ENCODE measurements at places on chromosomes 4 and X.
A peak's percentile ranks its signal among the peaks of the same experiment; 100 is the strongest.

DNA sequence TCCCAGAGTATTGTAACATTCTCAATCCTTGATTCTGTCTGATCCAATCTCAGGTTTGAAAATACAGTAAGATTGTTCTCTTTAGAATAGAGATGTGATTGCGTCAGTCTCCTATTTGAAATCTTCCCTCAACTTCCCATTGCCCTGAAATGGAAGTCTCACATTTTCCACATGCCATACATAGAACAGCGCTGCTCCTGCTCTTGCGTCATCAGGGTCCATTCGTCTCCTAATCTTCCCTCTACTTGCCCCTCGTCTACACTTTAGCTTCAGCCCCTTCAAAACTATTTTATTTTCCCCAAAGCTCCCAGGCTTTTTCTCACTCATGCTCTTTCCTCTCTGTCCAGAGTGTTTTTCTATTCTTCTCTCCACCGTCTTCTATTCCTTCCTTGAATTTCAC is 301.7 kb upstream of the MAGEB2 start:
- peak; percentile 7 for DNase-seq

DNA sequence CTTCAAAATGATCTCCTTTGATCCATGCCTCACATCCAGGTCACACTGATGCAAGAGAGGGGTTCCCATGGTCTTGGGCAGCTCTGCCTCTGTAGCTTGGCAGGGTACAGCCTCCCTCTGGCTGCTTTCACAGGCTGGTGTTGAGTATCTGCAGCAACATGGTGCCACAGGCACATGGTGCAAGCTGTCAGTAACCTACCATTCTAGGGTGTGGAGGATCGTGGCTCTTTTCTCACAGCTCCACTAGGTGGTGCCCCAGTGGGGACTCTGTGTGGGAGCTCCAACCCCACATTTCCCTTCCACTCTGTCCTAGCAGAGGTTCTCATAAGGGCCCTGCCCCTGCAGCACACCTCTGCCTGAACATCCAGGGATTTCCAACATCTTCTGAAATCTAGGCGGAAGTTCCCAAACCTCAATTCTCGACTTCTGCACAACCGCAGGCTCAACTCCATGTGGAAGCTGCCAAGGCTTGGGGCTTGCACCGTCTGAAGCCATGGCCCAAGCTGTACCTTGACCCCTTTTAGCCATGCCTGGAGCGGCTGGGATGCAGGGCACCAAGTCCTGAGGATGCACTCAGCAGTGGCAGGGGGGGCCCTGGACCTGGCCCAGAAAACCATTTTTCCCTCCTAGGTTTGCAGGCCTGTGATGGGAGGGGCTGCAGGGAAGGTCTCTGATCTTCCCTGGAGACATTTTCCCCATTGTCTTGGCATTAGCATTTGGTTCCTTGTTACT is 137.8 kb upstream of the NUDT6 start:
- DNase-seq, result no peak

DNA sequence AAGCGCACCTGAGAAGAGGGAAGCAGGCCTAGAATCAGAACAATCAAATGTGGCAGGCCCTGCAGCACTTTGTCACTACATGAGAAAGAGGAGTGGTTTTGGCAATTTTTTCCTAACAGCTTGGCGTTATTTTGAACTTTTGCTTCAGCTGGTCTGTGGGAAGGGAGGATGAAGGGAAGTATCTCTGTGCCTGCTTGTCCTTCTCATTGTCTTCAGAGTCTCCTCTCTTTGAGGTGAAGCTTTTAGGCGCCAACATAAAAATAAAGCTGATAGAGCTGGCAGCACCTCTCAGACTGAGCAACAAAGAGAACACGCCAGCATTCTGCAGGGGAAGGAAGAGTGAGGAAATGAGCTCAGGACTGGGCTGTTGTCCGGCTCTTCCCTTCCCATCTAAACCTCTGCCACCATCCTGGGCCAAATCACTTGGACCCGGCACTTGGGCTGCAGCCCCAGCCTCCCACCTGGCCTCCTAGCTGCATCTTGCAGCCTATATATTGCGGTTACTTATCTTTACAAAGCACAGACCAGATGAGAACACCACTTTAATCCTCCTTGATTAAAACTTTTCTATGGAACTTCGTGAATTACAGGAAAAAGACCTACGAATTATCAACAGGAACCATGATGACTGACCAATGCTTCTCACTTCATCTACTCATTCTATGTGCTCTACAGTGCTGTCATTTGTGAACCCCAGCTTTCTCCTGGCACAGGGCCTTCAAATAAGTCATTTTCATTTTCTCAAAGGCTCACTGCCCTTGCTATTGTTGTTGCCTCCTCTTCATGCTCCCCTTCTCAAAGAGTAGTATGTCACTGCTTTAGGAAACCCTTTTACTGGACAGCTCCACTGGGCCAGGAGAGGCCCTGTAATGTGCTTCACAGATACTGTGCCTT is 476.4 kb upstream of the HS3ST1 start:
- no peak for DNase-seq

DNA sequence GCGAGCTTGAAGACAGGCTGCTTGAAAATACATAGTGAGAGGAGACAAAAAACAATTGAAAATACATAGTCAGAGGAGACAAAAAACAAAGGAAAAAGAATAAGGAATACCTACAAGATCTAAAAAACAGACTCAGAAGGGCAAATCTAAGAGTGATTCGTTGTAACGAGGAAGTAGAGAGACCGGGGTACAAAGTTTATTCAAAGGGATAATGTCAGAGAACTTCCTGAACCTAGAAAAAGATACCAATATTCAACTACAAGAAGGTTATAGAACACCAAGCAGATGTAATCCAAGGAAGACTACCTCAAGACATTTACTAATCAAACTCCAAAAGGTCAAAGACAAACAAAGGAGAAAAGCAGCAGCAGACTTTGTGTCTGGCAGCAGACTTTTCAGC is 165.6 kb downstream of the NEK1 start:
- no peak for DNase-seq

DNA sequence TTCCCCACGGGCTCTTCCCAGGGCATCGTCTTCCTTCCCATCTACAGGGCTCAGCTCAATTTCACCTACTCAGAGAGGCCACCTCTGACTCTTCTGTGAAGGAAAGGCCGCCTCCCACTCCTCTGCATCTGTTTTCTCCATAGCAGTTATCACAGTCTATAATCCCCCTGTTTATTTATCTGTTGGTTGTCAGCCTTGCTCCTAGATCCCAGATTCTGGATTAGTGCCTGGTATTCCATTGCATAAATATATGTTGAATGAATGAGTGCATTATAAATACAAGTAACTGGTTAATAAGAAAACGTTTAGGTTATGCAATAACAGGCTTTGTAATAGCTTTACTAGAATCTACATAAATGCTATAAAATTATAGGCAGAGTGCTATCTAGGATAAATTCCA is 52.9 kb downstream of the NSG1 start:
- DNase-seq, result no peak

DNA sequence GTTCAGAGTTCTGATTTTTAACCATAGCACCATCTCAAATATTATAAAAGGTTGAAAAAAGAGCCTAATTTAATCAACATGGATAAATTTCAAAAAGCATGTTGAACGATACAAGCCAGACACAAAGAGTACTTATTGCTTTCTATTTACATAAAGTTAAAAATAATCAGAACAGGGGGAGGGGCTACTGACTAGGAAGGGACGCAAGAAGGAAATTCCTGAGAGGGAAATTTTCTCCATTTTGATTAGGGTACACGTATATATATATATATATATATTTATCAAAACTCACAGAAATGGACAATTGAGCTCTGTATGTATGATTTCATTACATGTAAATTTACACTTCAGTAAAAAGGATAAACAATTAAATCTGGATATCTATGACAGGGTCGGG is 482 bp upstream of the MBTPS2 start:
- DNase-seq, result peak; percentile 14

GRCh38 chr4:159764343-159764952 is 661.6 kb downstream of the RAPGEF2 start:
- peak; percentile 78 for DNase-seq

DNA sequence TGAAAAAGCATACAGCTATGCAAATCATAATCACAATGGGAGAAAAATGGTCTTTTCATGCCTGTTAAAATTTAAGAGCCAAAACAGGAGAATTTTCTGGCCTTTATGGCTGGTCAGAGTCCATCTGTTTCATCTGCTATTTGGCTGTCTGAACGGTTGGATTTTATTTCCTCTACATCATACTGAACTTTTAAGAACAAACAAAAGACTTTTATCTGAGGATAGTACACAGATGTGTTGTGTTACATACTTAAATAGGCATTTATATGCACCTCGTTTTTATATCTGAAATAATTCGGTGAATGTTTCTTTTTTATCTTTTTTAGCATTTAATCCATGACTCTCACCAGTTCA is 18.0 kb upstream of the WWC2 start:
- no peak for DNase-seq

GRCh38 chrX:47623540-47624027 is 3.9 kb upstream of the SYN1 start:
- peak; percentile 77 for DNase-seq

DNA sequence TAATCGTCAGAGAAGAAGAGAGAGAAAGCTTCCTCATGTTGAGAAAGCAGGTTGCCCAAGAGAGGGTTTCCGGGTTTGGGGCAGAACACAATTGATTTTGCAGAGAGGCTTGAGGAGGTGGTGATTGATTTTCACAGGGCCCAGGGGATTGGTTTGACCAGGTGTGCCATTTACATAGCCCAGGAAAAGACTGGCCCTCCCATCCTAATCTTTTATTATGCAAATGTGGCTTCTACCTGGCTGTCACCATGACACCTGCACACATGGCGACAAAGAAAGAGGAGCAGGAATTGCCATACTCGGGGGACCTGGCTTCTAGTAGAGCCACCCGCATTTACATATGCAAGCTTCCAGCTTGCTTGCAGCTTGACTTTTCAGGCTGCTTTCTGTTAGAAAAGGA is 405.3 kb downstream of the PPP4R3C start:
- no peak for DNase-seq

DNA sequence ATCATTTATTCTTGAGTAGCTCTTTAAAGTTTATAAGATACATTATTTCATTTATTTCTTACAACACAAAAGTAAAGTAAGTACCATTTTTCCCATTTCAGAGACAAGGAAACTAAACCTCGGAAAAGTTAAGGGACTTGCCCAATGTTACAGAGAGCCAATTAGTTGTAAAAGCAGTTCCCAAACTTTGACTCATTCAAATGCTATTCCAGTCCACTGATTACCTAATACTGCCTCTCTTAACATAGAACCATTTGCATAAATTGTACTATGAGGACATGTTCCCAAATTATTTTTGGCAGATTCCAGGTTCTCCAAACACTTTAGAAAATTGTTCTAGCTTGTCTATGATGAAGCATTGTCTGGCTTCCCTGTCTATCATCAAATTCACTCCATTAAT is 45.6 kb upstream of the GRIA3 start:
- DNase-seq, result peak; percentile 44

DNA sequence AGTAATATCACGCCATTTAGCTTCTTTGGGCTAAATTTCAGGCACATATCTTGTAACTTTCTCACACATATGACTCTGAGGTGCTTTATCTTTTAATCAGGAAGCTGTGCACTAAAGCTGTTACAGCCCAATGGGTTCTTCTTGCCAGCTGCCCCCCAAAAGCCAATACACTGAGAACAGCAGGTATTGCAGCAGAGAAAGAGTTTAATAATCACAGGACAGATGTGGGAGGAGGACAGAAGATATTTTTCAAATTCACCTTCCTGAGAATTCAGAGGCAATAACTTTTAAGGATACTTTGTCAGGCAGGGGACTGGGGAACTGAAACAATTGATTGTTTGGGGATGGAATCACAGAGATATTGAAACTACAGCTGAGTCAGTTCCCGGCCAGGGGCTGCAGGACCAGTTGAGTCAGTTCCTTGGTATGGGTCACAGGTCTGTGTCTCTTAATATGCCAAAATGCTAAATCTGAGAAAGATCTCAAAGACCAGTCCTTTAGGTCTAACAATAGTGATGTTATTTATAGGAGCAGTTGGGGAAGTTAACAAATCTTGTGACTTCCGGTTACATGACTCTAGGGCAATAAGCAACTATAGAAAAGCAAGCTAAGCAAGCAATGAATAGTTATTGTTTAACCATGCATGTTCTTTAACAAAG is 28.1 kb downstream of the DDIT4L start:
- no peak for DNase-seq

GRCh38 chr4:40421839-40422708 is 86.9 kb downstream of the CHRNA9 start:
- DNase-seq, result no peak

- DNase-seq, result no peak
Measured at GRCh38 chrX:14673236-14673635, 143.9 kb downstream of the GLRA2 start.

DNA sequence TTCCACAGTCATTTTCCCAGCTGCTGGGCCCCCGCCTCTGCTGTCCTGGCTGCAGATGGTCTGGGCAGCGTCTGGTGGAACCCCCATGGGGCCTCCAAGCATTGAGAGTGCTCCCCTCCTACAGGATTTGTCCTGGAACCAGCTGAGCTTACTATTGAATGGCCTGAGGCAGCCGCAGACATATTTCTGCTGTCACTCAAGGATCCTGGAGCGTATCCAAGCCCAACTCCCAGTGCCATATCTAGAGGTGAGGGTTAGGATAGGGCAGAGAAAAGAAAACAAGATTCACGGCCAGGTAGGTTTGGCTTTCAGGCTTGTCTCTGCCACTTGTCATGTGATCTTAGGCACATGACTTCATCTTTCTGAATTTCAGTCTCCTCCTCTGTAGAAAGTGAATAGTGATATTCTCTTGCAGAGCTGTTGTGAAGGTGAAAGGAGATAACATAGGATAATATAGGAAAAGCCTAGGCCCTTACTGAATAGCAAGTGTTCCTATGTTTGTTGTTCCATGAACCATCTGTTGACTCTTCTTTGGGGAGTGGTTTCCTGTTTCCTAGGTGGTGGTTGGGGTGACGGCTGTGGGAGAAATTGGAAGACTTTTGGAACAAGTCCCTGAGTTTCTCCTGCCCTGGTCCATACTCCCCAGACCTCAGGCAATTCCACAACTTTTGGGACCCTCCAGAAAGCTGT is 52.3 kb downstream of the SEPSECS start:
- DNase-seq, result no peak

- DNase-seq, result no peak
Measured at GRCh38 chrX:1528186-1528883, 8.7 kb downstream of the P2RY8 start.

GRCh38 chrX:45454290-45454689 is 253.6 kb upstream of the DIPK2B start:
- DNase-seq, result no peak

DNA sequence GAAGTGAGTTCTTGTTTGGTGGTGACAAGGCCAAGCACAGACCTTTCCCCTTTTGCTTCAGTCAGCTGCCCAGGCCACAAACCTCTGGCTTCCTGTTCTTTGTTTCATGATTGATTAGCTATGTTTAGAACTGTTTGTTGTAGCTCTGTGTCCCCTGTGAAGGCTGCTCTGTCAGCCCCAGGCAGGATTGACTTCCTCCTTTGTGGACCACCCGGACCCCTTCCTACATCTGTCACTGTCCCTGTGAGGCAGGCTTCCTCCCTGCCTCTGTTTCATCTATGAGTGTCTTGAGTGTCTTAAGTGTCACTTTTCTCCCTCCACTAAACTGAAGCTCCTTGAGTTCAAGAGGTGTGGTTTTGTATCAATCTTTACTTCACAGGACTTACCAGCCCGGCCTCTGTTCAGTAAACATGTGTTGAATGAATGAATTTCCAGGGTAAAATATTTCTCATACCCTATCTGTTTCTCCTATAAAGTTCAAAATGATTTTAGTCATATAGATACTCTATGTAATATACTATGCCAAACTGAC is 83.5 kb downstream of the ZNF674 start:
- DNase-seq, result no peak

GRCh38 chr4:85688055-85688740 is 213.2 kb downstream of the ARHGAP24 start:
- DNase-seq, result no peak
